Fibroblast of skin of abdomen (primary cell): ENCODE measurements at places on chromosomes 2 and 18.
A peak's percentile ranks its signal among the peaks of the same experiment; 100 is the strongest.

GRCh38 chr18:22179174-22179573 is 9.8 kb downstream of the GATA6 start:
- no peak for DNase-seq

DNA sequence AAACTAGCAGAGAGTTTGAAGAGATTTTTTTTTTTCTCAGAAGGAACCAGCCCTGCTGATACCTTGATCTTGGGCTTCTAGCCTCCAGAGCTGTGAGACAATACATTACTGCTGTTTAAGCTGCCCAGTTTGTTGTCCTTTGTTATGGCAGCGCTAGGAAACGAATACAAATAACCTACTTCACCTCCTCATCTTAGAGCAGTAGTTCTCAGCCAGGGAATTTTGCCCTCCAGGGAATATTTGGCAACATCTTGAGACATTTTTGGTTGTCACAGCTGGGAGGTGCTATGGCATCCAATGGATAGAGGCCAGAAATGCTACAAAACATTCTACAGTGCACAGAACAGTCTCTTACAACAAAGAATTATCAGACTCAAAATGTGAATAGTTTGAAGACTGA is 43.9 kb upstream of the BCL11A start:
- DNase-seq, result no peak

GRCh38 chr2:152415796-152416195 is 80.8 kb downstream of the FMNL2 start:
- DNase-seq, result no peak

GRCh38 chr2:216606551-216607276 is 26.5 kb upstream of the IGFBP2 start:
- DNase-seq, result peak; percentile 35

- no peak for DNase-seq
Observed at GRCh38 chr2:150474326-150475074, 13.0 kb downstream of the RND3 start.
